ENCODE measurements at places on chromosomes 3 and 15.

DNA sequence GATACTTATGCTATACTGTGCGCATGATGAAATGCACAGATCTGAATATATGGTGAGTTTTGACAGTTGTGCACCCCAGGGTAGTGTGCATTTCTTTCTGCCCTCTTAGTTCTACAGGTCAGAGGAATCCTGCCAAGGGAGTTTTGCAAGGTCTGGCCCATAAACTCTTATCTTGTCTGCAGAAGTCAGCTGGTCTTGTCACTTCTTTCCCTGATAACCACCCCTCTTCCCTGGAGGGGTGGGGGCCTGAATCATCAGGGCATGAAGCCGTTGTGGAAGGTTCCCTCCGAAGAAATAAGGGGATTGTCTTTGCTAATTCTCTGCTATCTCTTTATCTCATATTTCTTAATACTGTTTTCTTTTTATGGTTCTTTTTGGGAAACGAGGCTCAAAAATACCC lies 30.4 kb downstream of the TRIM71 start:
- no peak for DNase-seq

DNA sequence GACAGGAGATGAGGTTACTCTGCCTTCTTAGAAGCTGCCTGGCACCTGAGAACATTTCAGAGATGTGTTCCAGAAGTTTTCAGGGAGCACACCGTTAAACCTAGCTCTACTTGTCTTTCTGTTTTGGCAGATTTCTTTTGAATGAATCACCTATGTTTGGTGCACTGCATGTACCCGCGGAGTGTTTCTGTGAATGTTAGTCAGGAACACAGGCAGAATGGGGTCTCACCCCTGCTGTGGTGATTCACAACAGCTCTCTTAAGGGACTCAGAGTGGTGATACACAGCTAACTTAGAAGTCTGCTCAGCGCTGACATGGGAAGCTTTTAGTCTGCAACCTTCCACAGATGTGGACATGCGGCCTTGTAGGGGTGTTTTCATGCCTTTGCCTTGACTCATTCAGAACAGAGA lies 24.0 kb downstream of the TSEN2 start:
- peak; percentile 54 for DNase-seq

DNA sequence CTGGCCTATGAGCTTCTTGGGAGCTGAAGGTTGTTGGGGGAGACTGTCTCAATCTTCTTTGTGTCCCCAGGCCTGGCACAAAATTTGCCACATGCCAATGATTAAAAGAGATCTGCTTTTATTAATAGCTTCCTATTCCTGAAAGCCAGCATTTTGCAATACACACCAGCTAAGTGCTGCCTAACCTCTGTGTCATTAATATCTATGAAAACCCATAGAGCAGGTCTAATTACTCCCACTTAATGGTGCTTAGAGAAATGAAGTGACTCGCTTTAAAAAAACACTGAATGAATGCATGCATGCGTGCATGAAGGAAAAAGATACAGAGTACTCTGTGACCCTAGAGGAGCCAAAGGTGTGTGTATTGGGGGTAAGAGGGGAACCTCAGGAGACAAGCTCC lies 55.0 kb downstream of the SLC6A1 start:
- no peak for DNase-seq

- peak; percentile 99 for DNase-seq
Measured at GRCh38 chr3:155854141-155854940, at the start of gene SLC33A1. SLC33A1 (minus strand) TSS chr3:155854427; CDS start chr3:155853997, 430 bp downstream.

- DNase-seq: no peak
Measured at GRCh38 chr3:58058361-58059263, 50.4 kb downstream of the FLNB start.

DNA sequence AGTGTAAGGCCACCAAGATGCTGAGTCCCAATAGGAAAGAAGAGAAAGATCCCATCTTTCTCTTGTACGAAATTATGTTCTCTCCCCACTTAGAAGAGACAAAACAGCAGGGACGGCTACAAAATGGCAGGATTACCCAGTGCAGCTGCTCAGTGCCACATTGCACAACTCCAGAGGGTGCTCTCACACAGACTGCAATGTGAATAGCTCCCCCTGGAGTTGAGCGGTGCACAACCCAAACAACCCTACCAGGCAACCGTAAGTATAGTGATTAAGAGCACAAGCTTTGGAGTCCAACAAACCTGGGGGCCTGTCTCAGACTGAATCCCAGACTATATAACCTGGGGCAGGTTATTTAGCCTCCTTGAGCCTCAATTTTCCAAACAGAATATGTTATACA lies 3.1 kb upstream of the BHLHE40 start:
- DNase-seq: peak; percentile 69

DNA sequence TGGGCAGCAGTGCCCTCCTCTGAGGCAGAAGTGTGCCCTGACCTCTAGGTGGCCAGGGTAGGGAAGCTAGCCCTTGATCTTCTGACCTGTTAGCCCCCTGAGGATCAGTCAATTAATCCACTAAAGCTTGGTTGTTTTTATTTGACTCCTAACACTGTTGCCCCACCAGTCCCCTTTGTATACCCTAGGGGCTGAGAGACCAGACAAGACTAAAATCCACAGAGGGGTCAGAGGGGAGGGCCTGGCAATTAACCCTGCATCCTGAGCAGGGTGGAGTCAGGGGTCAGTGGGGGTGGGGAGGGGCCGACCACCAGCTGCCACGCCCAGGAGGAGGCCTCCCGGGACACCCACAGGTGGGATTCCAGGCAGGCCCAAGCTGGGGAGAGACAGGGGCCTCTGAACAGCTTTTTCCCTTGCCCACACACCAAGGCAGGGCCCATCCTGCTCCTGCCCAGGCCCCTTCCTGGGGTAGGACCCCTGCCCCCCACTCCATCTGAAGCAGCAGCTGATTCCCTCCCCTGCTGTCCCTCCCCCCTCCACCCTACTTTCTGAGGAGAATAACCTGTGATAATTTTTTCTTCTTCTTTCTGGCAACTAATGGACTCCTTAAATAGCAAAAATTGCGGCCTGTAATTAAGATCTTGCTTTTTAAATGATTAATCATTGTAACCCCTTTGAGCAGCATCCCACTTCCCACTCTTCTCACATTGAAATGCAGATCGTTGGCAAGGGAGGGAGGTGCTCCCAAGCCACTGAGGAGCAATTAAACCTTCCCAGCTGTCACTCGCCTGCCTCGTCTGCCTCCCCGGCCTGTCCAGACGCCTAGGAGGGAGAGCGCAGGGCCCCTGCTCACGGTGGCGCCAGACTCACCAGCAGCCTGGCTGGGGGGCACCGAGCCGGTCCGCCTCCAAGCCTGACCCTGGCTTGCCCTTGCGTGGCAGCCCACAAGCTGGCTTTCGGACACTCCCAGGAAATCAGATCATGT lies 51.9 kb downstream of the RHCG start:
- no peak for DNase-seq

GRCh38 chr3:190941694-190942260 lies 79.3 kb upstream of the GMNC start:
- DNase-seq: no peak

DNA sequence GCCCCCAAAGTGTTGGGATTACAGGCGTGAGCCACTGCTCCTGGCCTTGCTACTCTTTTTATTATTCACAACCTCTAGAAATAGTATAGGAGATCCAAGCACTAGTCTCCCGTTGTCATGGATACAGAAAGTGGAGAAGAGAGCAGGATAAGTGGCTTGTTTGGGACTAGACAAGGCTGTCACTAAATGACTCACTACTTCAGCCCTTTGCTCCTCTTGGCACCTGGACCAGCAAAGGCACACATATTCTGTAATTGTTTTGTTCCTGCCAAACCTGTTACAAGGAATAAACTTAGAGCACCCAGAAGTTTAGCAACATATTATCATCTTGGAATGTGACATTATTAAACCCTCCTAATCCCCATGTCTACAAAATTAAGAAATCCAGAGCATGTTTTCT lies 427.2 kb upstream of the THBS1 start:
- DNase-seq: peak; percentile 43

DNA sequence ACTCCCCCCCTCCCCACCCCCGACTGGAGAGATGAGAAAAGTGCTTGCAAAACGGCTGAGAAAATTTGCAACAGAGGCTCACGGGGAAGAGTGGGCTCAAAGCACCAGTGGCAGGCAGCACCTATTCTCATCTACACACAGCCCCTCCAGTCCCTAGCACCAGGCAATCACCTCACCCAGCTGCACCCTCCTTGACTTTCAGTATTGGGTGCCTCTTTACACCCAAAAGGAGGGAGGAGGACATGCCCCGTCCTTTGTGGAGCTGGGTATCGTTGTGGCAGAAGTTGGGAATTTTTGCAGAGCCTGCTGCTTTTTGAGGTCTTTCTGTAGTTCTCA lies 182.8 kb upstream of the TOPAZ1 start:
- DNase-seq: no peak

- no peak for DNase-seq
Measured at GRCh38 chr15:68106656-68107055, 52.5 kb downstream of the PIAS1 start.

GRCh38 chr3:32471246-32471645 lies 31.4 kb downstream of the CMTM6 start:
- no peak for DNase-seq

GRCh38 chr3:127107491-127108375 lies 85.2 kb upstream of the PRR23E start:
- no peak for DNase-seq

DNA sequence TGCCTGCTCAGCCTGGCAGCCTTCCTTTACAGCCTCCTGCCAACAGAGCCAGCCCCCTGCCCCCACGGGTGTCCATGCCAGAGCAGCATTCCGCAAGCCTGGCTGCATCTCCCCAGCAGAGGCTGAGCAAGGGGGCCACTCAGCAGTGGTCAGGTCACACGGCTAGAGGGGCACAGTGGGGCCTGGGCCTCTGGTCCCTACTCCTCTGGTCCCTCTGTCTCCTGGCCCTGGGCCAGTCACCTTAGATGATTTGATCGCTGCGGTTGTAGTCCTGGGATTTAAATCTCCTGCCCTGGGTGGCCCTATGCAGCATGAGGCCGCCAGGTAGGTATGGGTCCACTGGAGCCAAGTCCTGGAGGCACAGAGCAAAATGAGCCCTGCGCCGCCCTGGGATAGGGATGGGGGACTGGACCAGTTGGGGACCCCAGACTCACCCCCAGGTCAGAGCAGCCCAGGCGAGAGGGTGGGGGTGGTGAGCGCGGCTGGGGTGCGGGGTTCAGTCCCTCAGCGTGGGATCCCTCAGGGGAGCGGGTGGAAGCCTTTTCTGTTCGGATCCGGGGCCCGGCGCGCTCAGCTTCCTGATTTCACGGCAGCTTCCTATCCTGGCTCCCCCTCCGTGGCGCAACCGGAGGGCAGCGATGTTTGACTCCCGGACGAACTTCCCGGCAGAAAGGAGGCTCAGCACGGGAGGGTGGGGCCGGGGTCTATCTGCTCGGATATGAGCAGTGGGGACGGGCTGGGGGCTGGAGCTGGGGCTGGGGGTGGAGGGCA lies at the start of gene ZBTB47:
TSS of gene ZBTB47 (plus strand) at position 138 of the 771 bp plus-strand sequence. CDS start 4,659 bp downstream, outside the sequence.
- DNase-seq: peak; percentile 14

GRCh38 chr3:144394032-144394431 lies 422.4 kb downstream of the DIPK2A start:
- no peak for DNase-seq

- no peak for DNase-seq
Measured at GRCh38 chr15:48279608-48280007, 51.6 kb upstream of the DUT start.

Data from RCC 7860 (cell line).